Lower leg skin (tissue), 4 donors: ENCODE measurements at places on chromosomes 5 and 9. TPM values are rescaled to one million over a fixed set of nuclear protein-coding genes. Genes with fewer than 3 reads are reported as not detected.

The ANKRD31 gene
- 0.19 TPM for total RNA-seq

- DNase-seq = no peak
Measured at GRCh38 chr5:177539411-177539810, 15.0 kb downstream of the FAM193B start.

- DNase-seq = no peak
Measured at GRCh38 chr5:119301210-119301609, 54.6 kb upstream of the TNFAIP8 start.

The SKP1 gene
- 250 TPM for total RNA-seq

- no peak for DNase-seq
Measured at GRCh38 chr9:77534376-77535057, 113.6 kb downstream of the GNA14 start.
